Left renal cortex interstitium (tissue), 4 donors: ENCODE measurements at places on chromosomes 1 and 21. TPM values are rescaled to one million over a fixed set of nuclear protein-coding genes. Genes with fewer than 3 reads are reported as not detected.

KCNA3 gene
- 0.14 TPM for polyA plus RNA-seq

TNNI3K gene
- polyA plus RNA-seq, result 2.2 TPM

AMY2B gene
- polyA plus RNA-seq, result 24.0 TPM

GBP7 gene
- polyA plus RNA-seq, result 0.17 TPM

SLC30A10 gene
- polyA plus RNA-seq, result 0.16 TPM

ELAVL4 gene
- polyA plus RNA-seq, result 4.8 TPM

STUM gene
- 1.5 TPM for polyA plus RNA-seq

LMX1A gene
- not detected for polyA plus RNA-seq

FUCA1 gene
- polyA plus RNA-seq, result 42.7 TPM

GOLT1A gene
- polyA plus RNA-seq, result 2.7 TPM

- no peak for DNase-seq
Measured at GRCh38 chr1:2408859-2409276, 3.5 kb downstream of the PEX10 start.

GRCh38 chr1:60402216-60402615, 328.6 kb upstream of the C1orf87 start:
- no peak for DNase-seq

- no peak for DNase-seq
Measured at GRCh38 chr1:26839339-26839722, 12.8 kb downstream of the ZDHHC18 start.

GRCh38 chr1:46224966-46225365, 21.8 kb downstream of the LURAP1 start:
- no peak for DNase-seq

DNA sequence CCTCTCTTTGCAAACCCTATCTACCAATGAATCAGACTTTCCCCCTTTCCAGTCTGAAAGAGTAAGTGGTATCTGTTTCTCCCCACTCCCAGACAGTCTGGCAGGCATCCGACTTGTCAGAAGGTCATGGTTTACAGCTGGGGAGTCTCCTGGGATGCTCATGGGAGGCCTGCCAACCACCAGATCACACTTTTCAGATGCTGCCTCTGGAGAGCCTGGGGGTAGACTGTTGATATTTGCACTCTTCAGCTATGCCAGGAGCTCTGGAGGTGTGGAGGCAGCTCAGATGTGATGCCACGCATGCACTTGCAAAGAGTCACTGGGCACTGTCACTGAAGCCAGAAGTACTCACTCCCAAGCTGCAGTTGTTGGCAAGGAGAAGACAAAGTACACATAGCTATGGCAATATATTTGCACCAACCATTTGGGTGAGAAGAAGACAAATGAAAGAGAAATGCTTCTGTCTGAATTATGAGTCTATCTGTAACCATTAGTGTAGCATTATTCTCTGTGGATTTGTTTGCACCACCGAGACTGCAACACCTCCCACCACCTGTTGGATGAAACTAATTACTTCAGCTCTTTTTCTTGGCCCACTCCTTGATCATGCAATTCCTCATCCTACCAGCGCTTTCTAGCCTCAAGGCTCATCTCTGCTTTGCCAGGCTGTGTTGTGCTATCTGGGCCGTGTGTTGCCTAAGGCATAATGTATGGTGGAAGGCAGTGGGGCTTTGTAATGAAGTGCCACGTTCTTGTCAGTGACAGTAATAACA, 133.0 kb upstream of the SPAG17 start:
- DNase-seq, result no peak

DNA sequence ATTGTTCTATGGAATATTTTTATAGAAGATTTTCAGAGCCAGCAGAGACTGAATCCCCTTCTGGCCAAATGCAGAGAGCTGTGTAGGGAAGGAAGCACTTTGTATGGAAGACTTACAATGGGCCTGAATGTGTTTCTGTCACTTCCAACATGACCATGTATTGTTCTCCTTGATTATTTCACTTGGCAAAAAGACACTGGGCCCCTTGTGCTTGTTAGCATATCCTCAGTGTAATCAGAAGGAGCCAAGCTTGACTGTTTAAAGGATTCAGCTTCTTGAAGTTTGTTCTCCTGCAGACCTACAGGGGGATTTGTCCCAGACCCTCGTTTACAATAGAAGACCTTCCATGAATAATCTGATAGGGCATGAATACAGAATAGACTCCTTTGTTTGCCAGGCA, 48.1 kb upstream of the UBE2U start:
- no peak for DNase-seq

- no peak for DNase-seq
Measured at GRCh38 chr21:38951095-38951730, 145.5 kb downstream of the ETS2 start.

DNA sequence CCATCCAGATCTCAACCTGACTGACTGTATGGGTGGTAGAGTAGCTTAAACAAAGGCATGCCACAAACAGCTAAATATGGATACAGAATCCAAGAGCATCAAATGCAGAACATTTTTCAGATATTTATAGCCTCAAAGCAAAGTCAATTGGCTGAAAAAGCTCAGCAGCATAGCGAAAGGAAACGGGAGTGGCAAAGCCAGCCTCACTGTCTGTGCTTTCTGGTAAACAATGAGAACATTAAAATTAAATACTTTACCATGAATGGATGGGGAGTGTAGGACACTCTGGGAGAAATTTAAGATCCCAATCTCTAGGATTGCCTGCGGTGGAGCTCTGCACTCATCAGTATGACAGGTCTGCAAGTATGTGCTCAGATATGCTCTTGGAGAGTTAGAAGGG, 4.4 kb downstream of the RASAL2 start:
- DNase-seq, result no peak

DNA sequence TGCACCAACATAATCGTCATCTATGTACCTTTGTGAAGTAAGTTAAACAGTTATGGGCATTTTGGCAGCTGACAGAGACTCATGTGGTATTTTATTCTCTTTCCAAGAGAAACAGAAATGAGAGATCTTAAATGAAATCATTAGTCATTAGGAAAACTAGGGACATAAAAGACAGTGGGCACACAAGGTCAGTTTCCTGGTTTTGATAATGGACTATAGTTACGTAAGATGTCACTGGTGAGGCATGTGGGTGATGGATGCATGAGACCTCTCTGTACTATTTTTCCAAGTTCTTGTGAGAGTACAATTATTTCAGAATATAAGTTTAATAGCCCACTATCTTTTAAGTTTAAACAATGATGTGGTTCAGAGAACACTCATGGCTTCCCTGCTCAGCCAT, 216.9 kb downstream of the APP start:
- DNase-seq, result no peak

GRCh38 chr1:159949123-159949522, 3.7 kb upstream of the IGSF9 start:
- DNase-seq, result no peak

- DNase-seq, result no peak
Measured at GRCh38 chr21:14900611-14901010, 164.2 kb downstream of the NRIP1 start.

DNA sequence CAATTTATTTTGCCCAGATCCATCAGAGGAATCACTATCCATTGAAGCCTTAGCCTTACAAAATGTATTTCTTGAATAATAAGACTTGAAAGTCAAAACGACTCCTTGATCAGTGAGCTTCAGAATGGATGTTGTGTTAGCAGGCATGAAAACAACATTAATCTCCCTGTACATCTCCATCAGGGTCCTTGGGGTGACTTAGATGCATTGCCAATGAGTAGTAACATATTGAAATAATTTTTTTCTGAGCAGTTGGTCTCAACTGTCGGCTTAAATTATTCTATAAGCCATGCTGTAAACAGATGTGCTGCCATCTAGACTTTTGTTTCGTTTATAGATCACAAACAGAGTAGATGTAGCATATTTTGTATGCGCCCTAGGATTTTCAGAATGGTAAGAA, 482.0 kb downstream of the AMY1C start:
- no peak for DNase-seq

- DNase-seq, result no peak
Measured at GRCh38 chr1:54107131-54107530, 45.7 kb downstream of the CDCP2 start.

DNA sequence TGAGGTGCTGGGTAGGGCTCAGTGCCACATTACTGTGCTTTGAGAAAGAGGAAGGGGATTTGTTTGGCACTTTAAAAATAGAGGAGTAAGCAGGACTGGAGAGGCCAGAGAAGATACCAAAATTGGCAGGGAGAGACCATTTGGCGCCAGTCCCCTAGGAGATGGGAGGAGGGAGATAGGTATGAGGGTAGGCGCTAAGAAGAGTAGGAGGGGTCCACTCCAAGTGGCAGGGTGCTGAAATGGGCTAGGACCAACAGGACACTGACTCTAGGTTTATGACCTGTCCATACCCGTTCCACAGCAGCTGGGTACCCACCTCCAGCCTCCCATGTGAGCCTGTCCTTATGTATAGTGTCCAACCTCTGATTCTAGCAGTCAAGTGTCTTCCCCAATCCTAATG, 1.0 kb upstream of the CRTC2 start:
- no peak for DNase-seq

DNA sequence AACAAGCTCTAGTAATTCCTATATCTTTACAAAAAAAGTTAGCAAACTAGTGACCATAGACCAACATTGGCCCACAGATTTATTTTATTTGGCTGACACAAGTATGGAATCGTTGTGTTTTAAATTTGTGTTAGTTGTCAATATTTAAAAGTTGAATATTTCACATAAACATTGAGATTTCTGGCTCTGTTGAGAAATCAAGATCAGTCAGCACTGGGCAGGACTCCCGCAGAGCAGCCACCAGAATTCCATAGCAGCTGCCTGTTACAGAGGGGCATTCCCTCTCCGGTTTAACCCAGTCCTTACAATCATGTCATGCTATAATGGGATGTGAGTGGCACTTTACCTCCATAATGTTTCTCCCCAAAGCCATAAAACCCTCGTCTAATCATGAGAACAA, 79.2 kb upstream of the NRIP1 start:
- DNase-seq, result no peak

GRCh38 chr1:94004924-94005323, 95.7 kb upstream of the GCLM start:
- DNase-seq, result no peak

GRCh38 chr1:30773722-30774358, 16.3 kb upstream of the LAPTM5 start:
- DNase-seq, result no peak

- DNase-seq, result no peak
Measured at GRCh38 chr21:42332557-42333317, 17.5 kb upstream of the TFF3 start.

GRCh38 chr1:160625725-160626498, 20.9 kb downstream of the SLAMF1 start:
- DNase-seq, result no peak

- DNase-seq, result no peak
Measured at GRCh38 chr1:97095764-97096163, 374.2 kb downstream of the PTBP2 start.

DNA sequence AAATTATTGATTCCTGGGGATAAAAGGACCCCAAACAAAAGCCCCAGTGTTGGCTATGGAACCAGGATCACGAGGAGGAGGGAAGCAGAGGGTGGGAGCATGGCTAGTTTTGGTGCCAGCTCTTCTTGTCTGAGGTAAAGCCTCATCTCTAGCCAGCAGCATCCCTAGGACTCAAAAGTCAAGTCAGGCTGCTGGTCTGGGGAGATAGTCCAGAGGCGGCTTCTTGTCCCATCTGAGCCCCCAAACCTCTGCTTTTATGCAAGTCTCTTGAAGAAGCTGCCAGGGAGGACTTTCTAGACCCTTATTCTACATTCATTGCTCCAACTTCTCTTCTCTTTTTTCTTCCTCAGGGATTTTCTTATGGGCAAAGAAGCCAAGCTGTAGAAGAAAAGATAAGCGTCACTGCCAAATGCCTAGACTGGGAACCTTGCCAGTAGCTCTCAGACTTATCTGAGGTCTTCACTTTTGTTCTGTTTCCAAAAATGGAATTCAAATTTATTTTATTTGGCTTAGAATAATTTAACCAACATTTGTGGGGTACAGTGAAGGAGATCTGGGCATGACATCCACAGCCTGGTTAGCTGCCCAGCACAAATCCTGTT, 6.9 kb upstream of the ANKRD35 start:
- DNase-seq, result no peak

DNA sequence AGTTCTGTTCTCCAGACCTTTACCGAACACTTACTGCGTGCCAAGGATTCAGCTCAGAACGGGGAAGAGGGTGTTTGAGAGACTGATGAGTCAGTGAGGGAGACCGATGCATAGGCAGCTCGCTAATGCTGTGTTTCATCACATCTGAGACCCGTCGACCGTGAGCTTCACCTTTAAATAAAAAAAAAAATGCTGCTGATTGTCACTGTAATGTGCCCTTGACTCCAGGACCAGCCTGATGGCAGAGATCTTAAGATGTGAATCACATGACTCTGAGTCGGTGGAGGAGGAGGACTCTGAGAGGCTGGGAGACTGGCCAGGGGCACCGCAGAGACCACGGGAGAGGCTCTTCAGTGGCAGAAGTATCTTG, 28.8 kb downstream of the SPSB1 start:
- no peak for DNase-seq

GRCh38 chr1:231681006-231681405, 54.4 kb downstream of the DISC1 start:
- no peak for DNase-seq
